NCI-H187 (cell line): ENCODE measurements at places on chromosomes 7 and 10.

DNA sequence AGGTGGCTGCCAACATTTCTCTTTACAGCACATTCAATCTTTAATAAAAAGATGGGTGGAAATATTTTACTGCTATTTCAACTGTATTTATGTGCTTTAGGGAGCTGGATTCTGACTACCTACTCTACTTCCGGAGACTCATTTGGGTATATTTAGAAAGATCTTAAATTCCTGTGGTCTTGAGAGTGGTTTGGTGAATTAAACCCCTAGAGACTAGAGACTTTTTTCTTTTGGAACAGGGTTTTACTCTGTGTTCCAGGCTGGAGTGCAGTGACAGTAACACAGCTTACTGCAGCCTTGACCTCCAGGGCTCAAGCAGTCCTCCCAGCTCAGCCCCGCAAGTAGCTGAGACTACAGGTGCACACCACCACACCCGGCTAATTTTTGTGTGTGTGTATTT lies 79.0 kb upstream of the HABP2 start:
- no peak for DNase-seq

- DNase-seq: no peak
Measured at GRCh38 chr10:63256009-63256773, 123.1 kb downstream of the NRBF2 start.

- no peak for DNase-seq
Measured at GRCh38 chr7:24972991-24973390, 7.0 kb downstream of the OSBPL3 start.

- no peak for DNase-seq
Measured at GRCh38 chr7:155590215-155591018, 44.1 kb upstream of the CNPY1 start.

DNA sequence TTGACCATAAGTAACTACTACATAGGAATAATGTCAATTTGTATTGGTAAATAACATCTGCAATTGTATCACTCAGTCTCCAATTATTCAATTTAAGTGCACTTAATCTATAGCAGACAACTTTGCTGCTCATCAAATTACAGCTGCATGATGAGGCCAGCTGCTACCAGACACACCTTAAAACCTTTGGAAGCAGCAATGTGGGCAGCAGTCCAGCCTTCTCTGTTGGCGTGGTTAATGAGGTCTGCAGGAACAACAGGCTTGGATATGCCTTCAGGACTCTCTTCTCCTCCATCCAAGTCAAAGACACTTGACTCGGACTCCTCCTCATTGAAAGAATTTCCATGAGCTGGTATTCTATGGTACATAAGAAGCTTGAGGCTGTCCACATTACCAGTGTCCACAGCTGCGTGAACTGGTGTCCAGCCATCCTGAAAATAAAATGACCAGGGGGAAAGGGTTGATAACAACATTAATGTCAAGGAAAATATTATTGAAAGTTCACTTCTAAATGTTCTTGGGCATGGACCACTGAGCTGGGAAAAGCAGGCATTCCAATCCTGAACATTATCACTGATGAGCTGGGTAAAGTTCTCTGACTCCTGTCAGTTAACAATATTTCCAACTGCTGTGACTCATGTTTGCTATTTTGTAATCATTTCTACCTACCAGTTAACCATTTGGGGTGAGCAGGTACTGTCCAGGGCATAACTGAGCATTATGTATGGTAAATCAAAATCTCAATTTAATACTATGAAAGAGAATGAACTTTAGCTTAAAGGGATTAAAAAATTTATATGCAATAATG lies 95.7 kb downstream of the CTTNBP2 start:
- peak; percentile 53 for DNase-seq

- no peak for DNase-seq
Measured at GRCh38 chr7:51315393-51316261, 982 bp downstream of the COBL start.

DNA sequence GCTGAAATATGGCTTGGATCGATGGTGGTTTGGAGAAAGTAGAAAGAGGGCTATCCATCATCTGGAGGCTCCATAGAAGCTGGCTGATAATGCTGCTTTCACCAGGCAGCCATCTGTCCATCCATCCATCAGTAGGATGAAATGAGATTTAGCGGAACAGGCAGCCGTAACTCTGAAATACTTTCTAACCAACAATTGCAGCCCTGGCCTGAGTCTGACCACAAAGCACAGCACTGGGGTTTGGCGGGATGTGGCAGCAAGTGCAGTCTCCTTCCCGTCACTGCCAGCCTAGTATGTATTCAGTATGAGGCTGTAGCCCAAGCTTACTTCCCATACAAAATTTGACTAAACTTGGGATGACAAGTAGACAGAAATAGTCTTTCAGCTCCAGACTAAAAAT lies 38.0 kb downstream of the R3HCC1L start:
- no peak for DNase-seq

DNA sequence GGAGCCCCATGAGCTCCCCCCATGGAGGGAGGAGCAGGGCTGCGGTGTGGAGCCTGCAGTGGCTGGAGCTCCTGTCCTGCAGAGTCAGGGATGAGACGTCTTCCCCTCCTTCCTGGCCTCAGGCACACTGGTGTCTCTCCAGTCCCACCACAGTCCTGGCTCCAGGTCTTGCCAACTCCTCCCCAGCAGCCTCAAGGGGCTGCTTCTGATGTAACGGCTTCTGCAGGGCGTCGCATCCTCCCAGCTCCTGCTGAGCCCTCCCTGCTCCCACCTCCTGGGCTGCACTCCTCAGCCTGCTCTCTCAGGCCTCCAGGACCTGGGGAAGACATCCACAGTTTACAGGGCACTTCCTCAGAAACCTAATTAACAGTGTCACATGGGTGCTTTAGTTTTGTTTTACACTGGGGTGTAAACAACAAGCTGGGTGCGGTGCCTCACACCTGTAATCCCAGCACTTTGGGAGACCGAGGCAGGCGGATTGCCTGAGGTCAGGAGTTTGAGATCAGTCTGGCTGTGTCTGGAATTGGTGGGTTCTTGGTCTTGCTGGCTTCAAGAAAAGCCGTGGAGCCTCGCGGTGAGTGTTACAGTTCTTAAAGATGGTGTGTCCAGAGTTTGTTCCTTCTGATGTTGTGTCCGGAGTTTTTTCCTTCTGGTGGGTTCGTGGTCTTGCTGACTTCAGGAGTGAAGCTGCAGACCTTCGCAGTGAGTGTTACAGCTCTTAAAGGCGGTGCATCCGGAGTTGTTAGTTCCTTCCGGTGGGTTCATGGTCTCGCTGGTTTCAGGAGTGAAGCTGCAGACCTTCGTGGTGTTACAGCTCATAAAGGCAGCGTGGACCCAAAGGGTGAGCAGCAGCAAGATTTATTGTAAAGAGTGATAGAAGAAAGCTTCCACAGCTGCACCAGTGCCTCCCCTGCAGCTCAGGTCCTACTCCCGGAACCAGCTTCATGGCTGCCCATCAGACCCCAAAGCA lies 95.0 kb downstream of the PAXIP1 start:
- DNase-seq: no peak

DNA sequence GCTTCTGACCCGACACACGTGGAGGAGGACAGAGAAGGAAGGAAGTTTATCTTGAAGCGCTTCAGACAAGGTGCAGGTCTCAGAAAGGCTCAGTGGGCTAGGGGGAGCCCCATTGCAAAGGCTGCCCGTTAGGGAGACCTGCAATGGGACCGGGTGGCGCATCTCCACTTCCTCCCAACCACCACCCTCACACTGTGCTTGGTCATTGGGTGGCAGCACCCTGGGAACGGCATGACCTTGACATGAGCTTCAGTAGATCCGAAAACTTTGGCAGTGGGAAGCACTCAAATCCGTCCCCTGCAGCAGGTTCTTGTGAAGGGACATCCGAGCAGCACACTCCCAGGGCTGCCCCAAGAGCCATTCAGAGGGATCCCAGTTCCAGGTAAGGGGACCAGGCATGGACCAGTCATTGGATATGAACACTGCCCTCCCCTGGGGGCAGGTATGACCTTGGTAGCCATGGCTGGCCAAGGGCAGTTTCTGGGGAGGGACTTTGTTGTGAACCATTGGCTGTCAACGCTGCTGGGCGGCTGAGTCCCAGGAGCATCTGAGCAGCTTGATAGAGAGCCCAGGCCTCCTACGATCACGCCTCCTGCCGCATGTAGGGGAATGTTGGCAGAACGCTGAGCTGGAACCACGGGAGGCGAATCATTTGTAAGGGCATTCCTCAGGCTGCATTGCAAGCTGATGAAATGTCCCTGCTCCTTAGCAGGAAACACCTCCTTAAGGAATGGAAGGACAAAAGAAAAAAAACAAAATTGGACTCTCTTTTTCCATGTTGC lies 31.7 kb downstream of the GALNTL5 start:
- no peak for DNase-seq

GRCh38 chr7:45156516-45157272 lies 897 bp upstream of the RAMP3 start:
- DNase-seq: no peak

DNA sequence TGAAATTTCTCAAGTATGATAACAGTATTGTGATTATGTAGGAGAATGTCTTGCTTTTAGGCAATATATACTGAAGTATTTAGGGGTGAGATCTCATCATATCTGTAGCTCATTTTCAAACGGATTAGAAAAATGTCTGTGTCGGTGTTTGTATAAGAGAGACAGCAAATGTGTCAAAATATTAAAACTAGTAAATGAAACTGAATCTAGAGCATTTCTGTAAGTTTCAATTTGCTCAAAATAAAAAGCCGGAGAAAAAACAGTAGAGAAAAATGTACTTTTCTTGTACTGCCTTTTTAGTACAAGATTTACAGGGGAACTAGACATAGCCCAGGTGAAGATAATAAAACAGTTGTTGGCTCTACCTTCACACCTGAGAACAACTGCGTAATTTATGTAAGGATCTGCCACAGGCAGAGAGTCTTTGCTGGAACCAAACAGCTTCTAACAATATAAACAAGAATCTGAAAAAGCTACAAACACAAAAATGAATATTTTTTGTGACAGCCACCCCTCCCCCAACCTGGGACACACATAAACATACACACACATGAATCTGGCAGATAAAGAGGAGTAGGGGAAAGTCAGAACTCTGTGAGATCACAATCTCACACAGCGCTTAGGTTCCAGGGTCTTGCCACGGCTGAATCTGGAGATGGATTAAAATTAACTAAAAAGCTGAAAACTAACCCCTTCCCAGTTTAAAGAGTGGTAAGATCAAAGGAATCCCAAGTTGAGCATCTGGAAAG lies 153.3 kb downstream of the AVL9 start:
- no peak for DNase-seq

GRCh38 chr10:411603-412002 lies 276.3 kb downstream of the ZMYND11 start:
- DNase-seq: no peak

DNA sequence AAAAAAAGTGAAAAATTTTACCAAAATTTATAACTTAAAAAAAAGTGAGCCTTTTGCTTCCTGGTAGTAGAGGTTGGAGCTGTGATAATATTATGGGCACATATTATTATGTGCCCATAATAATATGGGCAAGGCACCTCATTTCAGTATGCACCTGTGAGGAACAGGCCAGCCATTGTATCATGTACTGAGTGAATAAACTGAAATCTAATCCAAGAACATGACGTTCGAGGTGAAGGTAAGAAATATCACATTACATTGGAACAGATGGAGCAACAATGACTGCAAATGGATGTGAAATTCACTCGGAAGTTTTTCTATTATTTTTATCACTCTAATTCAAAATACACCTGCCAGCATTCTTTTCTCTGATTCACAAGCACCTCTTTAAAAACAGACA lies 216.0 kb downstream of the KLF6 start:
- no peak for DNase-seq

DNA sequence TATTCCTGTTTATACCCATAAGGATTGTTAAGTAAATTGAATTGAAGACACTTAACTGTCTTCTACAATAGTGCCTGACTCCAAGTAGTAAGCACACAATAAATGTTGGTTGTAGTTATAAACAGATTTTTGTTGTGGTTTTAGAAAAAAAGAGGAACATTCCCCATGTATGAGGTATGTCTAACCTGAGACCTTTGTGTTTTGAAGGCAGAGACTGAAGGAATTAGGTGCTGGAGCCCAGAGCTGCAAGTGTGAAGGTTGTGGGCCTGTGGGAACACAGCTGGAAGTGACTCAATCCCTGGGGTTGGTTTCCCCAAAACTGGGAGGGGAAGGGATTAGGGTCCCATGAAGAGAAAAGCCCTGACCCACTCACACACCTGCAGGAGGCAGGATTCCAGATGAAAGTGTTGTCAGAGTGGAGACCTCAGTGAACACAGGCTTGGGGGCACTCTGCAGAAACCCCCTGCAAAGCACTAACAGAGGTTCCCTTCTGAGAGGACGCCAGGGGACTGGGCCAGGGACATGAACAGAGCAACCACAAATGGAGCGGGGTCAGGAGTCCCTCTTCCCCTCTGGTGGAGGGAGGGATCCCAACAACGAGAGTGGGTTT lies 265.1 kb upstream of the KLF14 start:
- DNase-seq: no peak

DNA sequence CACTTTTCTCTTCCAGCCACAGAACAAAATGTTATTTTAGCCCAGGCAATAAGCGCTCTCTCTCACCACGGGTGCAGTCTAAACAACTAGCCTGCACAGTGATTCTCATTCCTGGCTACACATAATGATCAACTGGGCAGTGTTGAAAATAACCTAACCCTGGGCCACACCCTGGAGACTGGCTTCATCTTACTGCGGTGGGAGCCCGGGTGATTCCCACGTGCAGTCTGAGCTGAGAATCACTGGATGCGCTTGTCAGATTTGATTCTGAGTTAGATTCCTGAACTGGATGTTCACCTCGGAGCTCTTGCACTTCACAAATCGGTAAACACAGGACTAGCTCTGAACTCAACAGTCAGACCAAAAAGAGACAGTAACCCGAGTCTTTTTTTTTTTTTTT lies 14.9 kb downstream of the ZC3HAV1 start:
- no peak for DNase-seq

- no peak for DNase-seq
Measured at GRCh38 chr10:6953271-6953801, 373.3 kb upstream of the PRKCQ start.

DNA sequence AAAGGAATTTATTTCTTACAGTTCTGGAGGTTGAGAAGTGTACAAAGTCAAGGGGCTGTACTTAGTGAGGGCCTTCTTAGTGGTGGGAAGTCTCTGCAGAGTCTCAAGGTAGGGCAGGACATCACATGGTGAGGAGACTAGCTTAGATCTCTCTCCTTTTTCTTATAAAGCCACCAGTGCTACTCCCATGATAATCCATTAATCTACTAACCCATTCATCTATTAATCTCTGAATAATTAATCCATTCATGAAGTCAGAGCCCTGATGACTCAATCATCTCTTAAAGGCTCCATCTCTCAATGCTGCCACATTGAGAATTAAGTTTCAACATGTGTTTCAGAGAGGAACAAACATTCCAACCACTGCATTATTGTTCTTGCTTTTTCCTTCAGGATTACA lies 64.4 kb upstream of the CSTF2T start:
- DNase-seq: no peak

DNA sequence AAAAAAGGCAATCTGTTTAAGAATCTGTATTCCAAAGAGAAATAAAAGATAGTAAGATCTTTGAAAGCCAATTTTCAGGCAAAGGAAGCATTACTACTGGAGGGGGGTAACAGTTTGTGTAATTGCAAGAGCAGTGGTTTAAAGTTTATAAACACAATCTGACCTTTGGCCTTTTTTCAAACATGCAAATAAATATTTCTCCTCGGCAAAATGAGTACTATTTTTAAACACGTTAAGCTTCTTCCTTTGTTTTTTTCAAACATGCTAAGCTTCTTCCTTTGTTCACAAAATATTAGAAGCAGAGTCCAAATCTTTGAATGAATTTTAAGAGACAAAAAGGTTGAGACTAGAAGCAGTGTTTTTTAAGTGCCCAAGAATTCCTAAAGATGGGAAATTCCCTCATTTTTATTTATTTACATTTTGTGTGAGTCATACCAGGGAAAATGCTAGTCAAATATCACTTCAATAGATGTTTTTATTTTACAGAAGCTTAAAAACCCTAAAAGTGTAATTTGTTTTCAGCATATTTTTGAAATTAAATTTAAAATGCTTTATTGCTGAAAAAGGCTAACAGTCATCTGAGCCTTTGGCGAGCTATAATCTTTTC lies 229.3 kb downstream of the GPR37 start:
- no peak for DNase-seq
